ENCODE measurements at places on chromosomes 7 and 10.

- no peak for DNase-seq
Observed at GRCh38 chr7:27165089-27165995, at the start of gene HOXA9. Gene HOXA9 (minus strand): TSS chr7:27165537. CDS start chr7:27165457, 80 bp downstream.

DNA sequence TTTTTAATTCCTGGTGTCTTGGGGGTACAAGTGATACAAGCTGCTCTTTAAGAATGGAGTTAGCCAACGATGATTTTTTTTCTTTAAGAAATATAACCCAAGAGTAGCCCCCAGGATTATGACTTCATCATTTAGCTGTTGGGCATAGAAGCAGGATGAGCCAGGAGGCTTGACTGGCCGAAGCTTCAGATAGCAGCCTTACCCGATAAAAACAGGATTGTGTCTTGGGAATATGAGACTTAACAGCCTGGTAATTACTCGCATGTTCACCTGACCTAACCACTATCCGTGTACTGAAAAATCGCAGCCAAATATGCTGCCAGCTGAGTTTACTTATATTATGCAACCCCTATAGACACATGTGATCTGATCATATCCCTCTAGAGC is 346.0 kb upstream of the BMPER start:
- no peak for DNase-seq

DNA sequence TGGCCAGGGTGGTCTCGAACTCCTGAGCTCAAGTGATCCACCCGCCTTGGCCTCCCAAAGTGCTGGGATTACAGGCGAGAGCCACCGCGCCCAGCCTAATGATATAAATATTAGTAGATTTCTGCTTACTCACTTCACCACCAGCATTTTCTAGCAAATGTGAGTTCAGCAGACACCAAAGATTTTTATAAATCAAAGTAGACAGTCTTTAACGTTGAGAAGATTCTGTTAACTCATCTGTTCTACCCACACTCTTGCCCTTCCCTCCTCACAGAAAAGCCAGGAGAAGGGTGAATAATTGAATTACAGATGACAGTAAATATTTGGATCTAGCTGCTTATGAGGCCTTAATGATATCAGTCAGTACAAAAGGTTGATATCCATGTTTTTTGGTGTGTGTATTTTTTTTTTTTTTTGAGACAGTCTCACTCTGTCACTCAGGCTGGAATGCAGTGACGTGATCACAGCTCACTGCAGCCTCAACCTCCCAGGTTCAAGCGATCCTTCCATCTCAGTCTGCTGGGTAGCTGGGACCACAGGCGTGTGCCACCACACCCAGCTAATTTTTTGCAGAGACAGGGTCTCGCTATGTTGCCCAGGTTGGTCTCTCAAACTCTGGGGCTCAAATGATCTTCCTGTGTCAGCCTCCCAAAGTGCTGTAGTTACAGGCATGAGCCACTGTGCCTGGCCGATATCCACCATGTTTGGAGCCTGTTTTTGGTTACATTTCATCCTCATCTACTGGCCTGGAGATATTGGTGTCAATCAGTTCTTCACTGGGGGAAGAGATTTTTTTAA is 120.5 kb downstream of the CUX1 start:
- DNase-seq: no peak

DNA sequence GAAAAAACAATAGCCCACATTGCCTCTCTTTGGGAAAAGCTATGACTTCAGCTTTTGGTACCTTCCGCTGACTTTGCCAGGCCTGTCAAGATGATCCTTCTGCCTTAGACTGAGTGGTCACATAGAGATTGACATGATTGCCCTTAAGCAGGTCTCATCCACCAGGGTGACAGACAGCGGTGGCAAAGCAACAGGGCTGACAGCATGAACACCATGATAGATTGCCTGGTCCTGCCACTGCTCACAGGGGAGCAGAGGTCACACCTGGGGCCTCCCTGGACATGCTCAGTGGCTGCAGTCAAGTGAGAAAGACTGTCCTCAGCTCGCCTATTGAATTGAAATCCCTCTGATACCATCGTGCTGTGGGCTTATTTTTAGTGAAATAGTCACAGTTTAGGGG is 1080.2 kb downstream of the KCNMA1 start:
- no peak for DNase-seq

DNA sequence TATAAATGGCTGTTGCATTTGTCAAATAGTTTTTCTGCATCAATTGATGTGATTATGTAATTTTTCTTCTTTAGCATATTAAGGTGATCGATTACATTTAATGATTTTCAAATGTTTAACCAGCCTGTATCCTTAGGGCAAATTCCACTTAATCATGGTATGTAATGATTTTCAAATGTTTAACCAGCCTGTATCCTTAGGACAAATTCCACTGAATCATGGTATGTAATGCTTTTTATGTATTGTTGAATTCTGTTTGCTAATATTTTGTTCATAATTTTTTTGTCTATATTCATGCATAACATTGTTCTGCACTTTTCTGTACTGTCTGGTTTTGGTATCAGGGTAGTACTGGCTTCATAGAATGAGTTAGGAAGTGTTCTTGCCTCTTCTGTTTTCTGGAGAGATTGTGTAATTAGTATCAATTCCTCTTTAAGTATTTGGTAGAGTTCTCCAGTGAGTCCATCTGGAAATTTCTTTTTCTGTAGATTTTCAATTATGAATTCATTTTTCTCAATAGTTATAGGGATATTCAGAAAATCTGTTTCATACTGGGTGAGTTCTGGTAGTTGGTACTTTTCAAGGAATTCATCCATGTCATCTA is 393.2 kb upstream of the FOXK1 start:
- no peak for DNase-seq

- DNase-seq: no peak
Observed at GRCh38 chr7:138926241-138926612, 55.0 kb downstream of the KIAA1549 start.

DNA sequence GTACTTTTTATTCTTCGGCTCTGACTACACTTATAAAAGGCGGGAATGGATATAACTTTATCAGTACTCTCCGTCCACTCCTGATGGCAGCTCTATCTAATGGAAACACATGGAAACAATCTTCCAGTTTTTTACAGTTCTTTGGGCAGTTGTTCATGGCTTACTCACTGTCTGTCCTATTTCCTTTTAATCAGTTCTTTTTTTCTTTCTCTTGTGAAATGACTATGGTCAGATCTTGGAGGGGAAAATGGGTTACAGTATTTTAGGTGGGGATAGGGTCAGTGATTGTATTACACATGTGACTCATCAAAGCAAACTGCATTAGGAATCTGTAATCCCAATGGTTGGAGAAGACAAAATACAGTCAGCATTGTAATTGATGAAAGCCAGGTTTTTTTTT is 112.4 kb downstream of the BICC1 start:
- no peak for DNase-seq

- DNase-seq: no peak
Observed at GRCh38 chr7:65892161-65892560, 19.3 kb downstream of the VKORC1L1 start.

- no peak for DNase-seq
Observed at GRCh38 chr10:94991243-94991888, 52.9 kb downstream of the CYP2C9 start.

GRCh38 chr10:59175538-59176240 is 754 bp upstream of the PHYHIPL start:
- DNase-seq: no peak

DNA sequence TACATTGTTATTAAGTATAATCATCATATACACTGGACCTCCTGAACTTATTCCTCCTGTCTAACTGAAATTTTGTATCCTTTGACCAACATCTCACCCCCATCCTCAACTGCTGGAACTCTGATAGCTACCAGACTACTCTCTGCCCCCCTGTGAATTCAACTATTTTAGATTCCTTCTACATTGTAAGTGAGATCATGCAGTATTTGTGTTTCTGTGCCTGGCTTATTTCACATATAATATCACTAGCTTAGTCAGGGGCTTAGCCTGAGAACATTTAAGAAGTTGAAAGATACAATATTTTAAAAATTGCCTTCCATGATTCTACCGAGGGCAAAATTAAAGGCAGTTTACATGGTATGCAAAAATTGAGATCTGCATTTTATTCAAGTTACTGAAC is 26.9 kb downstream of the STAMBPL1 start:
- no peak for DNase-seq

GRCh38 chr10:15349112-15349511 is 22.0 kb downstream of the FAM171A1 start:
- DNase-seq: no peak

DNA sequence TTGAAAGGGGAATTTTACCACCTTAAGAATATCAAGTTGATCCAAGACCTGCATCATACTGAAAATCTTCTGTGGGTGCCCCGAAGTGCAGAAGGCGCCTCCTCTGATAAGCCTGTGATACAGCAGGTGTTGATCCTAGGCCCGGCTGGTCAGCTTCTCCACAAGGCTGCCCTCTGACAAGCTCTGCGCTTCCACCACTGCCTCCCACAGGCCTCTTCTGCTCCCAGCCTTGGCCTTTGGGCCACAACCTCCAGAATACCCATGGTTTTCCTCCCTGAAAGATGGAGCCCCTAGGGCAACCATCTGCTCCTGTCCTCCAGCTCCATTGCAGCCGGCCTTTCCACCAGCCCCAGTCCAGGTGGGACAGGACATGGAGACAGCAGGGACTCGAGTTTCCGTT is 5.6 kb upstream of the OGDHL start:
- DNase-seq: no peak

DNA sequence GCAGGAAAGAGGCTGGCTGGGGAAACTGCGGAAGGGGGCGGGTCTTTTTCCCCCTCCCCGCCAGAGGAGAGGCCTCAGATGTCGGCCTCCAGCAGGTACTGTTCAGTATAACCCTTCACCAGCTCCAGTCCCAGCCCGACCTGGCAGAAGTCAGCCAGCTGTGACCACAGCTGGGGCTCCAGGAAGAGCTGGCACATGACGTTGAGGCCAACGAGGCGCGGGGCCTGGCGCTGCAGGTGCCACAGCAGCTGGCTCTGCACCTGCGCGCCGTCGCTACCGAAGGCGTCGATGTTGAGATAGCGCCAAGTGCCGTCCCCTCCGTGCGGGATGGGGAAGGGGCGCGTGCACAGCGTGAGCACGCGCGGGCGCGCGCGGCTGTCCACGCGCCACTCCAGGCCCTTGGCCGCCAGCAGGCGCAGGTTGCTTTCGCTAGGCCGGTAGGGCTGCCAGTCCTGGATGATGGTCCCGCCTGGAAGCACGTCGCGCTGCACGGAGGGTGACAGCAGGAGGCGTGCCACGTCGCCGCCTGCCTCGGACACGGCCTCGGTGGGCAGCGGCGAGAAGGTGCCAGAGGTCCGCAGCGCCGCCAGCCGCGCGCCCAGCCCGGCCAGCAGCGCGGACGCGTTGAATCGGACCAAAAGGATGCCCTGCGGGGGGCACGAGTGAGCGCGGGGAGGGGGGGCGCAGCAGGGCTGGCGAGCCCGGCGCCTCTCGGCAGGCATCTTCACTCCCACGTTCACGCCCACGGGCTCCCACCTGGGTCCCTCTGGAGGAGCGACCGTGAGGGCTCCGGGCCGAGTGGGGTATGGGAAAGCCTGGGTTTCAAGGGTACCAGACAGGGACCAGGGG is 6.9 kb upstream of the VGF start:
- no peak for DNase-seq

DNA sequence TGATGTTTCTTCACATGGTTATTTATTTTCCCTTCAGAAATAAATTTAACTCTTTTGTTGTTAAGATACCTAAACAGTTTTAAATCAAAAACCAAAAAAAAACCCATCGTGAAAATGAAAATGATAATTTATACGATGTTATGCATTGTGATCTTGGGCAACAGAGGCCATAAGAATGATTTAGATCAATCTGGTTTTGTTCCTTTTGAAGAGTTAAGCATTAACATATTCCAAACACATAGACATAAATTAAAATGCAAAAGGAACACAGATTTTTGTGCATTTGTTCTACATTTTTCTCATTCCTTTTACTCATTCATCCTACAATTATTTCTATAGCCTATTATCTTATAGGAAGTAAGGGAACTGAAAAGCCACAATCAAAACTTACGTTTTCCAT is 226.1 kb upstream of the SEMA3D start:
- no peak for DNase-seq

DNA sequence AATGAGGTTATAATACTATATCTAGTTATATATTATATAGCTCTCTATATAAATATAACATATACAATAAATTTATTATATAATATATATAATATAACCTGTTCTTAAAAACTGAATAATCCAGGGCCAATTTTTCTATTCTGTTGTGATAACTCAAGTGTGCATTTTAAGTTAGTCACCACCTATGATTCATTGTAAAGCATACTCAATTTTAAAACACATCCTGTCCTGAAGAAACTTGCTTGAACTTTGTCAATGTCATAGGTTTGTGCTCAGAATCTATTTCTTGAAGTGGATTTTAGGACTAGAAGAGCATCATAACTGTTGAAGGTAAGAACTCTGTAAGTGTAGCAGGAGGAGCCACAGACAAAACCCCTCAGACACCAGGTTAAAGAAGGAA is 1209.8 kb downstream of the REEP3 start:
- no peak for DNase-seq

DNA sequence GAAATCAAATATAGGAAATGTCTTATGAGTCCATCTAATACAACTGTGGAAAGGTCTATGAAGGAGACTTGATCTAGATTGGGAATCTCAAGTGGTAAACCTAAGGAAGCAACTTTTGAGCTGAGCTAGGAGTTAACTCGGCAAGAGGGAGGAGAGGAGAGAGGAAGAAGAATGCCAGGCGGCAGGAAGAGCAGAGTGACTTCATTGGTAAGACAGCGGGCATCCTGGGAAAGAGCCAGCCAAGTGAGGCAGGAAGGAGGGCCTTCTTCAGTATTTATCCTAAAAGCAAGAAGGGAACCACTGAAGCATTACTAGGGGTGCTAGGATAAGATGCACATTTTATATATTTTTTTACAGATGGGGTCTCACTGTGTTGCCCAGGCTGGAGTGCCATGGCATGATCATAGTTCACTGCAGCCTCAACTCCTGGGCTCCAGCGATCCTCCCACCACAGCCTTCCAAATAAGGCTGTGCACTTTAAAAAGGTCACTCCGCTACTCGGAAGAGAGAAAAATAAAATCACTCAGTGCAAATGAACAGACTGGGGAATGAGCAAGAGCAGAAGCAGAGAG is 2.0 kb downstream of the BCL7B start:
- no peak for DNase-seq

DNA sequence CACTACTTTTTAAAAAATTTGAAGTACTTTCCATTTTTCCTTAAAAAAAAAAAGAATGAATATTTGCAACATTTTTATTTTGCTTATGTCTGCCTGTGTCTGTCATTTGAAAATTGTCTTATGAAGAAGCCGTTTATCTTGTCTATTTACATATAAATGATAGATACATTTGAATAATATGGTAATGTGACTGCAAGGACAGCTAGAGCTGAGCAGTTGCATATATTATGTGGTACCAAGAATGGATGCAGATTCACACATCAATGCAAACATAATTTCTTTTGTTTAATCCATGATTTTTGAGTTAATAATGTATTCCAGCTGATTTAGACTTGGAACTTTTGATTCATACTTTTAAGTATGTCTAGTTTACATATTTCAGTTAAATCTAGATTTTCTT is 268.0 kb downstream of the CDK14 start:
- no peak for DNase-seq

- no peak for DNase-seq
Observed at GRCh38 chr7:38973760-38974159, 3.9 kb upstream of the POU6F2 start.

DNA sequence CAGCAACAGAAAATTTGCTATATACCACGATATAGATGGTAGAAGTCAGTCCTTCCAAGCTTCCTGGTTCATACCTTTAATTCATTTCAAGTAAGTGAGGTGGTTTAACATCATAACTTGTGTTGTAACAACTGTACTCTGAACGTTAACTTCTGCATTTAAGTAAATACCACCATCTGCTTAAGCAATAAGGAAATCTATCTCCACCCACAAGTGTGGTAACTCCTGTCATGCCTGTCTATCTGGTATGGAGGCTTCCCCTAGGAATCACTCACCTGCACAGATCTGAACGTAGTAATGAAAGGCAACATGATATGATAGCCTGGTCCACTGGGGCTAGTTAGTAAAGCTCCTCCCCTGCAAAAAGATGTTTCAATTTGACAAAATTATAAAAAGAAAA is 2.3 kb downstream of the ERLIN1 start:
- DNase-seq: no peak

All from activated T-helper 1 cell treated with anti-CD3 and anti-CD28 coated beads, Interleukin-2, amount 50 U/mL, for 16 hours (primary cell).